ENCODE measurements at places on chromosomes 1 and 21.

GRCh38 chr1:50742523-50742922, 217.5 kb downstream of the FAF1 start:
- no peak for DNase-seq

DNA sequence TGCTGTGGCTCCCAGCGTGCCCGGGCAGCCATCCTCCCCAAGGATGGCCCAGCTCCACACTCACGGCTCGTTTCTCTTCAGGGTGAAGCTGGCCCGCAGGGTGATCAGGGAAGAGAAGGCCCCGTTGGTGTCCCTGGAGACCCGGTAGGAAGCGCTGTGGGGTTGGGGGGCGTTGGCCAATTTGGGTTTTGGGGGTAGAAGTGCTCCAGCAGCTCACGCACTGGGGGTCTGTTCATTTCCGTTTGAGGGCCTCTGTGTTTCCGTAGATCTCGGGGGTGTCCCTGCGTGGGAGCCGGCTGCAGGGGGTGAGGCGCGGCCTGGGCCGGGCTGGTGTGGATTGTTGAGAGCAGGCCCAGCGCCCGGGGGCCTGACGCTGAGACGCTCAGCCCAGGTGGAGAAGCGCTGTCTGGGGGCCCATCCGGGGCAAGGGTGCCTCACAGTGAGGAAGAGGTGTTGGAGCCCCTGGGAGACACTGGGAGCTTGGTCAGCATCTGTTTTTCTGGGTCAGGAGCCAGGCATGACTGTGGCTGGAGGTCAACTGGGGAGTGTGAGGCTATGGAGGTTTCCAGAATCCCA, 12.6 kb downstream of the COL6A1 start:
- no peak for DNase-seq

- no peak for DNase-seq
These were observed 6.3 kb downstream of the RCAN3 start for GRCh38 chr1:24508911-24509310.

- DNase-seq = no peak
These were observed 109.5 kb downstream of the ERG start for GRCh38 chr21:38388647-38389353.

DNA sequence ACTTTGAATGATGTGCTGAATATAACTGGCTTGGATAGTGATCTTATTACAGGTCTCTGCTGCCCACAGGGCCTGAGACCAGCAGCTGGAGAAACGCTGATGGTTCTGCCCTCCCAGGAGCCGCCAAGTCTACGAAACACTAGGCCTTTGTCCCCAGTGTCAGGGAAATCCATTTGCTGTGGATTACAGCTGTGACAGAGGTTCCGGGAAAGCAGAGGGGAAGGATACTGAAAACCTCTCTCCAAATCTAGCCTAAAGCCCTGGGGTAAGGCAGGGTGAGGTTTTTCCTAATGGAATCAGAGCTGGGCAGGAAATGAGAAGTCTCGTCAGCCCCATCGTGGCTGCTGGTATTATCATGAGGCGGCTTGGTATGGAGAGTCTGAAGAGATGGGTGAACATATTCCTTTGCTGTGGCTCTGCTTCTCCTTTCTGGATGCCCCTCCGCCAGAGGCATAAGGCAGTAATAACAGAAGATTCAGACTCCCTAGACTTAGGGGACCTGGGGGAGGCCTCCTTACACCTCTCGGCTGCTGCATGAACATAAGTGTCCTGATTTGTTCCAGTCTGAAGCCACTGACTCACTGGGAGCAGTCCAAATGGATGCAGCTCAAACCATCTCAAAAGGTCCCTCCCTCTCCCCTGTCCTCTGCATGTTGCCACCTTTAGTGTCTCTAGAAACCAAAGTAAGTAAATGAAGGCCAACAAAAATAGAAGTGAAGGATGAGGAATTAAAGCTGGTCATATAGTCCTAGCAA, 48.1 kb downstream of the PHC2 start:
- peak; percentile 97 for DNase-seq

GRCh38 chr1:84972377-84972987, 24.4 kb downstream of the MCOLN2 start:
- DNase-seq = no peak

DNA sequence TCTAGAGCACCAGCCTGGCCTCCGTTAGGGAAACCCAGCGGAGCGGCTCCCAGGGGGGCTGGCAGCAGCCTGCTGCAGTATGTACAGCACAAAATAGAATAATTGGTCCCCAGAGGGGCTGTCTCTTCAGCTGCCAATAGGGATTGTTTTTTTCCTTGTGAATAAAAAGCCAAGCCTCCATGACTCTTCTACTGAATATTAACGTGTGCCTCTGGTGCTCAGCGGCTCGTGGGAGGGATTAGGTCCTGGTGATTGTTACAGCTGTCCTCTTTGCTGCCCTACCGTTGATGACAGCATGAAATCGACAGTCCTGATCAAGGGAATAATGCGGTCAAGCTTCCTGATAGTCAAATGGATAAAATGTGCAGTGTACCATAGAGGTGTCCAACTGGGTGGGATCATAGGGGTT, 190.7 kb upstream of the RUNX1 start:
- peak; percentile 92 for DNase-seq

- no peak for DNase-seq
These were observed 2.1 kb downstream of the F3 start for GRCh38 chr1:94539496-94539895.

DNA sequence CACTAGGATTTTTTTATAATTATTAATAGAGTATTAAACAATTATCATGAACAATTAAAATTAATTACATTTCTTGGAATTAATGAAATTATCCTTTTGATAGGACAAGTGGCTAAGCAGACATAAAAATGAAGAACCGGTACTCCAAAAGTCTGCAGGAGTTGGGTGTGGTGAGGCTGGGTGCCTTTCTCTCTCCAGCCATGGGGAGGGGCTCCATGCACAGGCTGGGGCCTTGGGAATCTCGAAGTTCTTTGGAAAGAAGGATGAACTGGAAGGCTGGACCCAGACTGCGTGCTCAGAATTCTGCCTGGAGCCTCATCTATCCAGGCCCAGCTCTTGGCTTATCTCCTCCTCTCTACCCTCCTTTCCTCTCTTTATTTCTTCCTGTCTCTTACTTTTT, 94.1 kb downstream of the ACTL8 start:
- DNase-seq = no peak

DNA sequence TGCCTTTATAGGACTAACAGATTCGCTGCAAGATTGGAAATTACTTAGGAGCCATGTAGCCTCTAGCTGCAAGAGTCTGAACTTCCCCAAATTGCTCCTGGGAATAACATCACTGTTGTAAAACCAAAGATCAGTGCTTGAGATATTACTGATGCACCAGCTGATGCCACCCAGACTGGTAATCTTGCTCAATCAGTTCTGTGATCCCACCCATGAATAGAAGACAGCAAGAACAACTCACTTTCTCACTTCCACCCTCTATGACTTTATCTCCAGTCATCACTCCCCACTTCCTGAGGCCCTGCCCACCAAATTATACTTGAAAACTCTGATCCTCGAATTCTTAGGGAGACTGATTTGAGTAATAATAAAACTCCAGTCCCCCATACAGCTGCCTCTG, 1011.1 kb downstream of the PLA2G4A start:
- DNase-seq = peak; percentile 1

DNA sequence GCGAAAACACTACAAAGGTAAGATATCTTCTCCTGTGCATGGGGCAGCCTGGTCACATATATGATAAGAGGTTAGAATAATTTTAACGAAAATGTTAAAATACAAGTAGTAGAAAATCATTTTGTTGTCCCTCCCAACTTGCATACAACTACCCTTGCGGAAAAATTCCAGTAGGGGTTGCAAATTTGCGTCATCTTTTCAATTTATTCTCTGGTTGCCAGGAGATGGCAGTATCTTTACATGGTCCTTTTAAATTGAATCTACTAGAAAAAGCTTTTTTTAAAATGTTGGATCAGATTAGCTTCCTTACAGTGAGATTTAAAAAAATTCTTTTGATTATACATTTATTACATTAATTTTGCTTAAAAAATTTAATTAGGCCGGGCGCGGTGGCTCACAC, 10.9 kb downstream of the S100PBP start:
- peak; percentile 29 for DNase-seq

GRCh38 chr21:46323227-46323709, 402 bp downstream of the C21orf58 start:
- DNase-seq = no peak

GRCh38 chr1:220485791-220486190, 42.1 kb upstream of the MARK1 start:
- no peak for DNase-seq

- no peak for DNase-seq
These were observed 41.5 kb downstream of the DTL start for GRCh38 chr1:212077028-212077427.

- DNase-seq = no peak
These were observed 94.6 kb upstream of the RALGPS2 start for GRCh38 chr1:178630417-178630816.

GRCh38 chr1:69688193-69688592, 120.5 kb downstream of the LRRC7 start:
- no peak for DNase-seq

DNA sequence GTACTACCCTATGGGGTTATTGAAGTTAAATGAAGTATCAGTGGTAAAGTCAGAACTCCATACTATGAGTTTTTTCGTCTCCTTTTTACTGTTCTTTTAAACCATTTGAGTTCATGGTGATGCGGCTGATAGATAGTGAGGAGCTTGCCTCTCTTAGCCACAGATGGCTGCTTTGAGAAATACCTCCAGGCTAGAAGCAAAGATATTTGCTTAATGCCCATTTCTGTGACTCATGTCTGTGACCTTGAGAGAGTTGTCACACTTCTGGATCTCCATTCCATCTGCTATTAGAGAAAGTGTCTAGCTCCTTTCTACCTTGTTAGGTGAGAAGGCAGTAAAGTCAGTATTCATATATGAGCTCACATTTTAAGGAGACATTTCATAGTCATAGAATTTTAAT, 89.5 kb upstream of the PLXNA2 start:
- DNase-seq = no peak

DNA sequence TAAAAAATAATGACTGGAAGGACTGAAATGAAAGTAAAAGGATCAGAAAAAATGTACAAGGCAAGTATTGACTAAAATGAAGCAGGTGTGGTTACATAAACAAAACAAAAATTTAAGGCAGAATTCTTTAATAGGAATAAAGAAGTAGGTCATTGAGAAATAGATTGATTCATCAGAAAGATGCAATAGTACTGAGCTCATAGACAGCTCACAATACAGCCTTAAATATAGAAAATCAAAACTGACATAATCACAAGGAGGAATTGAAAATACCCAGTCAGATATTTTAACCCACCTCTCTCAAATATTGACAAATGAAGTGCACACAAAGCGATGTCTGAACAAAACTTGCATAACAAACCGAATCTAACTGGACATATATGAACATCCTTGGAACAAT, 366.8 kb upstream of the DPYD start:
- DNase-seq = no peak

DNA sequence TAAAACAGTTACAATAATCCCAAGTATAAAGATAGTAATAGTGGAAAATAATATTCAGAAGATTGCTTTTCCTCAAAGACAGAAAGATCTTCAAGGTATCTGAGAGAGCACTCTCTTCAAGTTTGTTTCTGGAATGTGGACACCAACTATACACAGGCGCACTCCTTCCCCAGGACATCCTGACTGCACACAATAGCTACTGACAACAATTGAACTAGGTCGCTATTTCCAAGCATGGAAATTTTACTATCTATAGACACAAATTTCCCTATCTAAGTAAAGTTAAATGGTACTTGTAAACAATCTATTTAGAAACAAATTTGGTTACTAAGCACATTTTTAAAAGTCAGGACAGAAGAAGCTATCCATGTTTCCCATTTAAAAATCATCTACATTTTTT, 19.1 kb downstream of the ARHGAP29 start:
- DNase-seq = no peak

DNA sequence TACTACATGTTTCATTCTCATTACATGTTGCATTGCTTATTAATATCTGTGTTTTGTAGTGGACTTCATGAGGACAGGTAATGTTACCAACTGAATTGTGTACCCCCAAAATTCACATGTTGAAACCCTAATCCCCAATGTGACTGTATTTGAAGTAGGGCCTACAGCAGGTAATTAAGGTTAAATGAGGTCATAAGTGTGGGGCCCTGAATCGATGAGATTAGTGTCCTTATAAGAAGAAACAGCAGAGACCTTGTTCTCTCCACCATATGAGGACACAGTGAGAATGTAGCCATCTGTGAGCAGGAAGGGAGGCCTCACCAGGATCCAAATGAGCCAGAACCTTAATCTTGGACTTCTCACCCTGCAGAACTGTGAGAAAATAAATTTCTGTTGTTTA, 15.0 kb upstream of the IFNAR1 start:
- DNase-seq = no peak
